Fibroblast of lung (primary cell): ENCODE measurements at places on chromosomes 5 and 9. TPM values are rescaled to one million over a fixed set of nuclear protein-coding genes. Genes with fewer than 3 reads are reported as not detected.

Gene PCDHAC1
- 0.51 and 0.66 TPM in 2 replicates for total RNA-seq

Gene KIF24
- 0.51 and 1.2 TPM in 2 replicates for total RNA-seq

Gene HAPLN1
- 0.17 TPM in 1 of 2 replicates, not detected in the other for total RNA-seq

- peak; percentile 96 for DNase-seq
These were observed 272.4 kb downstream of the ADAMTS6 start for GRCh38 chr5:65209341-65209740.

- DNase-seq = no peak
These were observed 241.0 kb downstream of the PTPRD start for GRCh38 chr9:10371824-10372223.

DNA sequence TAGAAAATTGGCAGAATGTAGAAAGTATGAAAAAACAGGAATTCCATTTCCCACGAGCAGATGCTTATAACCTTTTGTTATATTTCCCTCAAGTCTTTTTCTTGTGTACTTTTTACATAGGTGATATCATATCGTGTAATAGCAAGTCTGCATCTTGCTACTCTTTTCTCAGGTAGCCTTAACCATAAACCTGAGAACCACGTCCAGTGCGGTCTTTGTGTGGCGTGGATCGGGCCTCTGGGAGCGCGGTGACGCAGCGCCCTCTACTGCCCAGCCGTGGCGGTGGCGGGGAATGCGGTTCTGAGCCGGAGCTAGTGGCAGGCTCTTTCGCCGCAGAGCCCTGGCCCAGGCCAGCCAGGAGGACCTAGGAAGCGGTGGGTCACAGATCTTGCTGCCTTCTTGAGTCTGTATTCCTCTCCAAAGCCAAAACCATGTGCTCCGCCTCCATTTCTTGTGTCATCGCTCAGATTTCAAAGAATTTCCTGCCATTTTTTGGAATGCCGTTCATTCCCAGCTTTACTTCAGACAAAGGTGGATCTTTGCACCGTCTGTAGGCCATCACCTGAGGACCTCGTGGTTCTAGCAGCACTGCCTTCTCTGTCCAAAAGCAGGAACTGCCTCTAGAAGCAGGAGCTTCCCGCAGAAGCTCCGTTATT, 71.9 kb downstream of the MVB12B start:
- peak; percentile 49 for DNase-seq

- DNase-seq = no peak
These were observed 266.8 kb downstream of the CRB2 start for GRCh38 chr9:123622711-123623241.

DNA sequence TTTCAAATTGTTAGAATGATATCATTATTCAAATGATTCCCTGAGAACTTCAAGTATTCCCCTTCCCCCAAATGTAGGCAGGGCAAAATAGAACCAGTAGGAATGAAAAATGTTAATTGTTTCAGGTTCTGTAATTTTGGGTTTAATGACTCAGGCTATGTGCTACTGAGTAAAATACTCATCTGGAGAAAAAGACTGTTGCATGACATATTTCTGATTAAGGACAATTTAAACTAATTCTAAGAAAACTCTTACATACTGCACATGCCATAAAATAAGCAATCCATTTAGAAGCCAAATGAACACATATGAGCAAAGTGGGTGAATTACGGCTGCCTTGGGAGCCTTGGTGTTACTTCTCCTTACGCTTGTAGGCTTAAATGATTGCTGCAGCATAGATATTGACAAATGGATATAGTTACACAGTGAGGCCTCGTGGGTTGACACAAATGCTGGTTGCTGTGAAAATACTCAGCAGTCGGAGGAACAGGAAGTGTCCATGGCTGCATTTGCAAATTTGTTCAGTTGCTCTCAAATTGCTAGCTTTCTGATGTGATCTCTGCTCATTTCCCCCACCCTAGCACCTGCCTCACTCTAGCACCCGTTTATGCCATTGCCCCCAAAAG, 174.9 kb upstream of the DMAC1 start:
- DNase-seq = no peak

- no peak for DNase-seq
These were observed 118.9 kb upstream of the S1PR3 start for GRCh38 chr9:88872192-88872946.

DNA sequence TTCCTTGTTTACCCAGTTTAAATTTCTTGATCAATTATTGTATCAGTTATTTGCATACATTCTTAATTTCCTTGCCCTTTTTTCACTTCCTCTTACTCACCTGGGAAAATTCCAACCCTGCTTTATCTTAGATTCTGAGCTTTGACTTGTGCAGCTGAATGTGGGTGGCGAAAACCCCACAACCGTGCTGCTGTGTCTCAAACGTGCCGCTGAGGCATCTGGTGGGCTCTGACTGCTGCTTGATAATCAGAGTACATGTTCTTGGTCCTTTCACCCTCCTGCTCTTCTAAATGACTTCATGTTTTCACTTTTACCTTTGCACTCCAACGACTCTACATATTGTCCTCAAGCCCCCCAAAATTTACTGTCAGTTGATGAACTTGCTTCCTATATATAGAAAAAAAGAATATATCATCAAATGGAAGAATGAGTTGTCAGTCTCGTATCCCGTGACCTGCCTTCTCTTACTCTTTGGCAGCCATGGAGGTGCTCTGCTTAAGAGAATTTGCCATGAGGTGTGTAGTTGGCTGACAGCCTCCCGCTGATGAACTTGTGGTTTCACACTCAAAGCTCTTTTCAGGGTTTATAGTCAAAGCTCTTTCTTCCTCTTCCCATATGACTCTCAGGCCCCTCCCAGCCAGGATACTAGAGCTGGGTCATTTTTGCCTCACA, 14.0 kb upstream of the JAK2 start:
- DNase-seq = no peak

DNA sequence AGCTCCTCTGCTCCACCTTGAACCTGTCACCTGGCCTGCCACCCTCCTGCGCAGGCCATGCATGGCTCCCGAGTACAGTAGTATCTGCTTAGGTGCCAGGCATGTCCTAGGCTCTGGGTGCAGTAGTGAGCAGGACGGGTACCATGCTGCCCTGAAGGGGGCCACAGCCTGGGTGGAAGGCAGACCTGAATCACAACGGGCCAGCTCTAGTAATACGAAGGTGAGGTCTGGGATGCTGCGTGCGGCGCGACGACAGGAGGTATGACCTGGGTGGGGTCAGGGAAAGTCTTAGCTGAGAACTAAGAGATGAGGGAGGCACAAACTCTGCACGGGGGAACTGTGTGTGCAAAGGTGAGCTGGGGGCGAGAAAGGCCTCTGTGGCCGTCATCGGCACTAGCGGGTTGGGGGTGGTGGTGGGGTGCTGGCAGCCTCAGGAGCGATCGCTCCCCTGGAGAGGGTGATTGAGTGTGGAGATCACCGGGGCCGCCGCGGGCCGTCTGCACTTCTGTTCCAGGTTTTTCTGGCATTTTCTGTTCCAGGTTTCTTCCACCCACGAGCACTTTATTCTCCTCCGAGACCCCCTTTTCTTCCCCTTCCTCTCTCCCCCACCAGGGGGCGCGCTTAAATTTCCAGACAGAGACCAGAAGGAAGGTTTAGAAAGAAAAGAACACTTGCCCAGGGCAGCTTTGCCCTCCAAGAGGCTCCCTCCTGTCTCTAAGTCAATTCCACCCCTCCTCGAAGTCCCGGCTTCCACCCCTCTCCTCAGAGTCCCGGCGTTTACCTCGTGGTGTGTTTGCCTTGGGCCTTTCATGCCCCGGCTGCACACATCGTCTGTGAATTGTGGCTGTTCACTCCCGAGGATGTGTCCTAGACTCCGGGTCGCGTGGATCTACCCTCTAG, 15.1 kb downstream of the PDLIM4 start:
- no peak for DNase-seq
